ENCODE measurements at places on chromosomes 11 and 22. TPM values are rescaled to one million over a fixed set of nuclear protein-coding genes. Genes with fewer than 3 reads are reported as not detected.

DNA sequence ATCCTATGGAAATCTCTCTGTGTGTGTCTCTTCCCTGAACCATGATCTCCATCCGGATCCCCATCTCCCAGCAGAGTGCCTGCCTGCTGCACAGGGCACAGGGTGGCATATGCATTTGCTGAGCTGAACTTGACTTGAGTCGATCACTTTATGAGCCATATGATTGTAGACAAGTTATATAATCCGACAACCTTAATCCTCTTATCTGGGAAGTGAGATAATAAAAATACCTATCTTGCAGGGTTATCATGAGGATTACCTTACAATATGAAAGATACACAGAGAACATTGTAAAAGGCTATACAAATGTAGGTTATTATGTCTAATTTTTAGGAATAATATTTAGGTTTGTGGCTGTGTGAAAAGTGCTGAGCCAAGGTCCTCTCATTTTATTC is 124.5 kb downstream of the ST3GAL4 start:
- no peak overlapping the region for H3K27ac ChIP-seq
- H3K27me3 ChIP-seq: no peaks in the 10 kb centered on the region
- no peaks in the 10 kb centered on the region for H3K36me3 ChIP-seq
- no peak for DNase-seq

DNA sequence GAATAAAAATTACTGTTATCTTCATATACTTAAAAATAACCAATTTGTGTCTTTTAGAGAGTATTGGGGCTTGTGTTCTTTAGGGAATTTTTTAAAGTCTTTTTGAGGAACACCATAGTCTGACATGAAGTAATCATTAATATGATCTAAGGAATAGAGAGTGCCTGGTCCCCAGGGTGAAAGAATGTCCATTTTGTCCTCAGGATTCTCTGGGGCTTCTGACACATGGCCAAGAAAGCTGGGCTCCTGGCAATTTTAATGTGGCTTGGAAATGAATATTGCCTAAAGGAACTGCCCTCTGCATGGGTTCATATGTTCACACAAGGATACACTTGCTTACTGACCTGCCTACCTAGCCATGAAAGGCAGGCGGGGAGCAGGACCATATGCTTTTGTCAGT is 33.7 kb downstream of the NF2 start:
- no peaks in the 10 kb centered on the region for H3K4me1 ChIP-seq
- no peaks in the 10 kb centered on the region for H3K27me3 ChIP-seq
- no peak overlapping the region for H3K27ac ChIP-seq
- H3K36me3 ChIP-seq: peaks cover 3% of the 10 kb centered on the region
- H3K4me3 ChIP-seq: no peak overlapping the region

DNA sequence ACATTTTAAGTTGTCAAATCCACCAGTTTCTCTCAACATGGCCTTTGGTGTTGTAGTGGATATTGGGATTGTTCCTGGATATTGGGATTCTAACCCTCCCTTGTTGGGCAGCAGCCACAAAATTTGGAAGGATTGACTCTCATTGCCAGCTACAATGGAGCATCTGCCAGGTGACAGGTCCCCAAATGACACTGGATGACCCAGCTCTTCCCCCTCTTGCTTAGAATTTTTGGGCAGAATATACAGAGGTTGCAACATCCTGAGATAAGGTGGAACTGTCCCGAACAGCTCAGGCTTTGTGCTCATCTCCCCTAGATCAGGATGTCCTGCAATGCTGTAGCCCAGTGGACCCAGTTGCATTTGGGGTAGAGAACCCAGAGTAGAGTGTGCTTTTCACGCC is 5.3 kb upstream of the TBC1D22A start:
- no peak overlapping the region for H3K27ac ChIP-seq
- DNase-seq: no peak
- H3K4me1 ChIP-seq: peaks cover 3% of the 10 kb centered on the region

GRCh38 chr11:72840780-72841179 is 26.6 kb downstream of the ATG16L2 start:
- H3K27ac ChIP-seq: no peak overlapping the region
- no peaks in the 10 kb centered on the region for H3K27me3 ChIP-seq
- H3K36me3 ChIP-seq: peaks cover 2% of the 10 kb centered on the region
- DNase-seq: no peak
- H3K4me1 ChIP-seq: no peaks in the 10 kb centered on the region

DNA sequence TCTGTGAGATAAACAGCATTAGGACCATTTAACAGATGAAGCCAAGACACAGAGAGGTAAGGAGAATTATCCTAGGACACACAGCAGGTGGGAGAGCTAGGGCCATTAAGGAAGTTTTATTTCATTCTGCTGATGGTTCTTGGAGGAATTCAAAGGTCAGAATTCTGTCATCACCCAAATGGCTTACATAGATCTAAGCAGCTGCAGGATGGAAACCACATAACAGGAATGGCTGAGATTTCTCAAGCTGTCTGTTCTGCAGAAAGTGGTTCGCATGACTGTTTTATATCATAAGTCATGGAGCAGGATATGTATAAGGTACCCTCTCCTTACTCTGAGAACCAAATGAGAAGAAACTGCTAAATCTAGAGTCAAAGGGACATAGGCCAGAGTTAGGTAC is 163.2 kb upstream of the NARS2 start:
- DNase-seq: no peak
- no peak overlapping the region for H3K4me3 ChIP-seq
- no peaks in the 10 kb centered on the region for H3K36me3 ChIP-seq
- H3K4me1 ChIP-seq: no peaks in the 10 kb centered on the region

GRCh38 chr11:14366936-14367335 is 8.0 kb upstream of the RRAS2 start:
- no peaks in the 10 kb centered on the region for H3K4me1 ChIP-seq
- H3K27ac ChIP-seq: no peak overlapping the region
- DNase-seq: no peak
- H3K27me3 ChIP-seq: no peaks in the 10 kb centered on the region

- H3K4me3 ChIP-seq: no peak overlapping the region
- H3K36me3 ChIP-seq: peaks cover 11% of the 10 kb centered on the region
- H3K27ac ChIP-seq: no peak overlapping the region
- DNase-seq: no peak
- H3K4me1 ChIP-seq: no peaks in the 10 kb centered on the region
These were observed 8.9 kb downstream of the PLCB3 start for GRCh38 chr11:64260147-64260708.

- no peak overlapping the region for H3K4me3 ChIP-seq
- H3K27me3 ChIP-seq: no peaks in the 10 kb centered on the region
- DNase-seq: no peak
These were observed 171.7 kb downstream of the INSC start for GRCh38 chr11:15286465-15286864.

DNA sequence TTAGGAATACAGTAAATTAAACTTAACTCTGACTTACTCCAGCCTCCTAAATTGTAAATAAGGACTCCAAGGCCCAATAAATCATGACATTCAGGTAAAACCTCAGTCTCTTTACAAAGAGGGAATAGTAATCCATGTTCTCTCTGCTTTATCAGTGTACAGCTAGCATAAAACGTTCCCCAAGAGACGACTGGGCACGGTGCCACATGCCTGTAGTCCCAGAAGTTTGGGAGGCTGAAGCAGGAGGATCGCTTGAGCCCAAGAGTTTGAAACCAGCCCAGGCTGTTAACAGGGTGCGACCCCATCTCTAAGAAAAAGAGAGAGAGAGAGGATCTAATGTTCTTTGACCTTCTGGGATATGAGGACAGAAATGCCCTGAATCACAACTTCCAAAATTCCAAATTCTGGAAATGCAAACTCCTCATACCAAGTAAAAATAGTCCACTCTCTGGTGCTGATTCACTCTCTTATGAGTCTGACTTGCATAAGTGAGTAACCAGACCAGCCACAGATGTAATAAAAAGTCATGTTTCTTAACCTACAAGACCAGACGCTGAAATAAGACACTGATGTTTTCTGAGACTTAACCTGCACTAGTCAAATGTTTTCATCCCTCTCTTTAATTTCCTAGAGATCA is 25.5 kb downstream of the NNMT start:
- no peaks in the 10 kb centered on the region for H3K36me3 ChIP-seq
- H3K4me3 ChIP-seq: no peak overlapping the region

GRCh38 chr22:33562501-33562900 is 357.8 kb downstream of the LARGE1 start:
- H3K4me3 ChIP-seq: no peak overlapping the region
- H3K27ac ChIP-seq: no peak overlapping the region
- no peak for DNase-seq
- H3K4me1 ChIP-seq: no peaks in the 10 kb centered on the region

GRCh38 chr11:106723071-106723470 is 295.2 kb downstream of the GUCY1A2 start:
- DNase-seq: no peak
- no peaks in the 10 kb centered on the region for H3K36me3 ChIP-seq
- H3K4me3 ChIP-seq: no peak overlapping the region

DNA sequence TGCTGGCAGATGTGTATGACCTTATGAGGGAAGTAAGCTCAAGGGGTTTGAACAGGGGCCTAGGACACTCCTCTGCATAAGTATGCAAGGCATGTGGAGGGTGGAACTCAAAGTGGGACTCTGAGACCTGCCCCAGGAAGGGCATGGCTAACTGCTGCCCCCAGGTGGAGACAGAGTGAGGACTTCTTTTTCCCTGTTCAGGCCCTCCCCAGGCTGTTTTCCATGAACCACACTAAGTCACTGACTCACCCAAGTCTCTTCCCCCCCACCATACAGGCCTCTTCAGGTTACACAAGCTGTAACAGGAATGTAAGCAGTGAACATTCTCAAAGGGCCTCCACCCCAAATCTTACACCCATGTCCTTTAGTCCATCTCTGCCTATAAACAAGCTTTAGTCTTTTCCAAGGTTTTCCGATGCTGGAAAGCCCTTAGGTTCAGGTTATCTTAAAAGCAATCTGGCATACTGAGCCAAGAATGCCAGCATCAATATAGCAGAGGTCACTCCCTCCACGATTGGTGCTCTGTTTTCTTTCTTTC is 13.1 kb downstream of the EEF1G start:
- peak overlapping the region; percentile 52 for H3K27ac ChIP-seq
- no peaks in the 10 kb centered on the region for H3K27me3 ChIP-seq
- no peak overlapping the region for H3K4me3 ChIP-seq
- peaks cover under 1% of the 10 kb centered on the region for H3K36me3 ChIP-seq

GRCh38 chr11:111665777-111666176 is 63.5 kb downstream of the SIK2 start:
- no peaks in the 10 kb centered on the region for H3K27me3 ChIP-seq
- H3K4me1 ChIP-seq: no peaks in the 10 kb centered on the region
- no peaks in the 10 kb centered on the region for H3K36me3 ChIP-seq
- DNase-seq: no peak
- no peak overlapping the region for H3K4me3 ChIP-seq

DNA sequence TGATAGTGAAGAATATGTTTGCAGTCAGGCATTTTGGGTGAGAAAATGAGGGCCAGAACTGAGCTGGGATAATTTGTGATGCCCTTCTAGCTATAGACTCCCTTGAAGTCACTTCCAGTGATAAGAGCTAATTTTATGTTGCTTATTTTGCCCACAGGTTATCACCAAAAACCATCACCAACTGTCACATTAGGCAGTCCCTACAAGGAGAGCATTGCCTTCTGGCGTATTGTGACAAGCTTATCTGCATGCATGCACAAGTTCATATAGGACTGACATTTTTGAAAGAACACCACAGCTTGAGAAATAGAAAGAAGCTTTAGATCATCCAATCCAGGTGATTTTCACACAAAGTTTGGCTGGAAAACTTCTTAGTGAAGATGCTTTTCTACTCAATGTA is 735.3 kb upstream of the RAG2 start:
- no peaks in the 10 kb centered on the region for H3K36me3 ChIP-seq
- H3K4me3 ChIP-seq: no peak overlapping the region
- H3K4me1 ChIP-seq: no peaks in the 10 kb centered on the region
- no peak overlapping the region for H3K27ac ChIP-seq
- no peak for DNase-seq
- H3K27me3 ChIP-seq: no peaks in the 10 kb centered on the region

DNA sequence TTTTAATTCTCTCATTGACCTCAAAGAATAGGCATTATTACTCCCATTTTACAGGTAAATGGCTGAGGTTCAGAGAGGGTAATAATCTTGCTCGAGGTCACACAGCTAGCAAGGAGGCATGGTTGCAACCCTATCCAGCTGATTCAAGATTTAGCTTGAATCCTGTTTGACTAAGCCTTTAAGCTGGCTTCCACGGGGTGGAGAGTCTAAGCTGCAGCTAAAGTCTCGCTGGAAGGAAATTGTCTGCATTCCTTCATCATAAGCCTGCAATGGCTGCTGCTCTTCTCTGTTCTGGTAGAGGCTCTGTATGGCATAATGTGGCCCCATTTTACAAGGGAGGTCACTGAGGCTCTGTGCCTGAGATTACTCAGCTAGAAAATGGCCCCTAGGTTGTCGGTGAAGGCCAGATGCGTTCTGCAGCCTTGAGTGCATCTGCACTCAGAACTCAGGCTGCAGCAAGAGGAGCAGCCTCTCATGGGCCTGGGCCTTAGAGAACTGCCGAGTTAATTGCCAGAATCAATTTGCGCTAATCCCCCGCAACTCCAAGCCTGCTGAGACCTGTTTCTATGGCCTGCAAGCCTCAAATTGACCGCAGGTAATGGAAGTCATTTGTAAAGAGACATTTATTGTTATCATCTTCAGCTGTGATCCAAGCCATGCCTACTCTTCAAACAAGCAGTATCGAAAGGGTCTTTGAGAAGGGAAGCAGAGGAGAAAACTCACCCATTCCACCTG is 44.1 kb upstream of the SEZ6L start:
- no peak for DNase-seq
- no peak overlapping the region for H3K4me3 ChIP-seq
- H3K27me3 ChIP-seq: no peaks in the 10 kb centered on the region
- H3K27ac ChIP-seq: no peak overlapping the region

DNA sequence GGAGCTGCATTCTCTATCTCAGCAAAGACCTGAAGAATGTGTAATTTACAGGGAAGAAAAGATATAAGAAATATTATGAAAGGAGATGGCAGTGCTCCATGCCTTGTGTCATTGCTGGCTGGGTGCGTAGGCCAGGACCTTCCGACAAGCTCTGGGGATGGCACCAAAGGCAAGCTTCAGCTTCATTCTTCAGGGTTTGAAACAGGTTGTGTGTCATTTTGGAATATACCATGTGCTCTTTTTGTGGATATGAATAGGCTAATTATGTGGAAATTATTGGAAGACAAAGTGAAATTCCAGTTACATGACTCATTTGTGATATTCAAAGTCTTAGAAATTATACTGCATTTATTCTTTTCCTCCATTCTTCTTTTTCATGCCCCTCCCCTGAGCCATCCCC is 5.7 kb upstream of the KIRREL3 start:
- peaks cover 3% of the 10 kb centered on the region for H3K27me3 ChIP-seq
- H3K4me3 ChIP-seq: no peak overlapping the region
- no peak for DNase-seq
- no peaks in the 10 kb centered on the region for H3K4me1 ChIP-seq
- no peaks in the 10 kb centered on the region for H3K36me3 ChIP-seq
- no peak overlapping the region for H3K27ac ChIP-seq

GRCh38 chr11:2516276-2517015 is 71.6 kb downstream of the KCNQ1 start:
- no peak overlapping the region for H3K4me3 ChIP-seq
- no peaks in the 10 kb centered on the region for H3K27me3 ChIP-seq
- no peaks in the 10 kb centered on the region for H3K4me1 ChIP-seq

GRCh38 chr11:113778111-113778910 is 1.3 kb upstream of the CLDN25 start:
- no peaks in the 10 kb centered on the region for H3K27me3 ChIP-seq
- DNase-seq: peak; percentile 53
- no peaks in the 10 kb centered on the region for H3K36me3 ChIP-seq
- no peaks in the 10 kb centered on the region for H3K4me1 ChIP-seq

The HBG1 gene
- total RNA-seq: not detected

The MAFF gene
- total RNA-seq: 73.1 TPM

The APOL6 gene
- total RNA-seq: 12.4 TPM

The YAP1 gene
- total RNA-seq: 393 TPM

The FERMT3 gene
- 42.6 TPM for total RNA-seq

The PLCB3 gene
- total RNA-seq: 32.3 TPM

The FGF4 gene
- total RNA-seq: not detected

The APIP gene
- 26.0 TPM for total RNA-seq

The SERPING1 gene
- 1,015 TPM for total RNA-seq

The PDE3B gene
- 12.3 TPM for total RNA-seq

The ELF5 gene
- not detected for total RNA-seq

The PKP3 gene
- not detected for total RNA-seq

The JHY gene
- 6.1 TPM for total RNA-seq
